ENCODE measurements at places on chromosomes 6 and 20.

DNA sequence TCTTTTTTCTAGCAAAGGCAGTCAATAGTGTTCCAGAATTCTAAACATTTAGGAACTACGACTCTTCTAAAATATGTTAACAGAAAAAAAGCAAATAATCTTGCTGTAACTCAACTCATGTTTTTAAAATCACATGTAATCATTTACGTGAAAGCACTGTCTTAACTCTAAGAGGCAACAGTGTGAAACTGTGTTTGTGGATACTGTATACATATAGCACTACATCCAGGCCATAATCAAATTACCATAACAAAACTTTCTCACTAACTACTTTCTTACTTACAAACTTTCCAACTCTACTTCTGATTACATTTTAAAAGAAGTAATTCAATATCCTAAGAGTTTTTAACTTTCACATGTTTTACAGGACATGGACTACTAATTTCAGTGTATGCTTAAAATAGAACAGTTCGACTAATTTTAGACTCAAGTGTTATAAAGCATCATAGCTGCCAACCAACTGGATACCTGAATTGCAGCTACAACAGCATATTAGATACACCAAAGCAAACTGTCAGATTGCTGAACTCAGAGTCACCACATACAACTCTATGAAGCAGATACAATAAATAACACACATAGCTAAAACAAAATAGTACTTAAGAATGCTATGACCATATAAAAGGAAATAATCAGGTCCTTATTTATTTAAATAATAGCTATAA is 121.6 kb upstream of the BEND6 start:
- DNase-seq, result no peak

- peak; percentile 56 for DNase-seq
Observed at GRCh38 chr20:46400828-46401477, 5.5 kb downstream of the ELMO2 start.

DNA sequence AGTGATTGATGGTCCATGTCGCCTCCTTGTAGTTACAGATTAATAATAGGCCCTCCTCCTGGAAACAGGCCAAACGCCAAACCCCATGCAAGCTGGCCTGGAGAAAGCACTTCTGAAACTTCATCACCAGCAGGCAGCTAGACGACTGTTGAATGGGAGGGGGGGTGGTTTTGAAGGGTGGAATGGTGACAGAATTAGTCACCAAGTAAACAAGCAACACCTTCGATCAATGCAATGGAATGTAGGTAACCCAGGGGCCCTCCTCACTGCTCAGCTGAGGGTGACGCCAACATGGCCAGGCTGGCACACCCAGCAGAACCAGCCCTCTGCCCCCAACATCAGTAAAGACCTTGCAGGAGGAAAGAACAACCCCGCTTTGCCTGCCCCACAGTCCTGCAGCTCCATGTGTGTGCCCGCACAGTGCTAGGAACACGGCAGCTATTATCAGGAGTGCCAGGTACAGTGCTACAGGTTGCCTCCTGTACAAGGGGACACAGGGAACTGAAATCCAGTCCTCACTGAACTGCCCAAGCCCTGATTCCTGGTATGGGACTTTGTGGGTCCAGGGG is 2.7 kb downstream of the BCAS1 start:
- DNase-seq, result no peak

DNA sequence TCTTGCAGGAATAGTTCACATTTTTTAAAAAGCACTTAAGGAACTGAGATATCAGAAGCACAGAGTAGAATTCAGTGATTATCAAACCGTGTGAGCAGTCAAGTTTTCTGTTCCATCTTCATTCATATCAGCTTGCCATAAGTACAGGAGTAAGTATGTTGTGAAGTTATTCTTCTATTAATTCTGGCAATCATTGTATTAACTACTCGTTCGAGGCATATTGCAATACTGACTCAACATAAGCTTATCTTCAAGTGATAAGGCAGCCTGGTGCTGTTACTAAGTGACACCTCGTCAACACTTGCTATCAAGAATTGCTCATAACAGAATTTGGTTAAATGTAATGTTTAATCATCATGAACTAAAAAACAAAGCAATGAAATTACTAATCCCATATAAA is 75.7 kb upstream of the SNX9 start:
- no peak for DNase-seq

GRCh38 chr20:62888406-62888805 is 26.8 kb upstream of the TCFL5 start:
- DNase-seq, result no peak

- DNase-seq, result no peak
Observed at GRCh38 chr6:136893187-136893586, 28.9 kb upstream of the SLC35D3 start.

DNA sequence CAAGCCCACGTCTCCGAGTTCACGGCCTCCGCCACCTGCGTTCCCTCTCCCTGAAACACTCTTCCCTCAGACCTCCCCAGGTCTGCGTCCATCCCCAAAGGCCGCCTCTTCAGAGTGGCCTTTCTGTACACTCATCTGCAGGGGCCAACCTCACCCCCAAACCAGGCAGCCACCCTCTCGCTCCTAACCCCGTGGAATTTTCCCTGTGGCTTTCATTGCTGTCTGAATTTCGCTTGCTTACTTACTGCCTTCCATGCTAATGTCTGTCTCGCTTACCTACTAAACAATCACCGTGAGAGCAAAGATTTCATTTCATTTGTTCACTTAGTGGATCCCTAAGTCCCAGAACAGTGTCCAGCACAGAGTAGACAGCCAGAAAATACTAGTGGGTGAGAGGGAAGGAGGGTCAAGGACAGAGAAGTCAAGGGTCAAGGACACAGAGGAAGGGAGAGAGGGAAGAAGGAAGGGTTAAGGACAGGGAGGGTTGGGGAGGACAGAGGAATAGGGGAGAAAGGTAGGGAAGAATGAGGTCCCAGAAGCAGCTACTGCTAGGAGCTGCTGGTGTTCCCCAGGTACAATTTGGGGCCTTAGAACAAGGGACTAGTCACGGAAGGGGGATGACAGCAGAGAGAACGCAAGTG is 114.7 kb downstream of the NFATC2 start:
- DNase-seq, result no peak

Data from bone marrow (tissue), 2 donors.